ENCODE measurements at places on chromosomes 3 and 15.

- no peak for DNase-seq
Observed at GRCh38 chr3:160538895-160539294, 26.5 kb downstream of the KPNA4 start.

GRCh38 chr15:101372960-101373525 is 78.0 kb upstream of the SNRPA1 start:
- DNase-seq: no peak

GRCh38 chr3:7543294-7543880 is 682.5 kb downstream of the GRM7 start:
- no peak for DNase-seq

GRCh38 chr15:40336744-40337122 is 4.0 kb downstream of the CCDC9B start:
- no peak for DNase-seq

DNA sequence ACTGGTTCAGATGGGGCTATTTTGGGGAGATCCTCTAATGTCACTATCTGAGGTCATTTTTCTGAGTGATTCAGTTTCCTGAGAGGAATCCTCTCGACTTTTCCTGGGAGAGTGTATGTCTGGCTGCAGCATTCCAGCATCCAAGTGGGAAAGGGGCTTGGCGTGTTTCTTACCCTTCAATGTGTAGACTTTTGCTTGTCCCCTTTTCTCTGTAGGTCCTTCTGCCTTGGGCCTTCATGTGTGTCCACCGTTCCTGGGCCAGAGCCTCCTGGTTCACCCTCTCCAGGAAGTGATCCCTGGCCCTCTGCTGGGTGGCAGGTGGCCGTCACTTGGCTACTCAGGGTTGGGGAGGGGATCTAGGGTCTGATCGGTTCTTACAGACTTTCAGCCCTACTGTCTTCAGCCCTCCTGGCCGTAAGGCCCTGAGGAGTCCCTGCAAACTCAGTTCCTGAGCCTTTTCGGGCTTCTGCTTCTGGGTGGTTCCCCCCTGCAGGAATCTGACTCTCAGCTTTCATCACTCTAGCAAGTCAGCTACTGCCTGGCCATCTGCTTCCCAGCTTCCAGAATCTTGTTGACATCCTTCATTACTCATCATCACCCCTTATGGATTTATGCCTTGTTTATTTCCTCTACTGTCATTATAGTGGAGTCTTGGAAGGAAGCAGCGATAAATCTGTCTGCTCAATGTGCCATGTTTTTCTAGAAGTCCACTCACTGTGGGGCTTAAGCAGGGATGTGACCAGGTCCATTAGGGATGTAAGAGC is 36.5 kb downstream of the GOLGA6L10 start:
- DNase-seq: no peak

DNA sequence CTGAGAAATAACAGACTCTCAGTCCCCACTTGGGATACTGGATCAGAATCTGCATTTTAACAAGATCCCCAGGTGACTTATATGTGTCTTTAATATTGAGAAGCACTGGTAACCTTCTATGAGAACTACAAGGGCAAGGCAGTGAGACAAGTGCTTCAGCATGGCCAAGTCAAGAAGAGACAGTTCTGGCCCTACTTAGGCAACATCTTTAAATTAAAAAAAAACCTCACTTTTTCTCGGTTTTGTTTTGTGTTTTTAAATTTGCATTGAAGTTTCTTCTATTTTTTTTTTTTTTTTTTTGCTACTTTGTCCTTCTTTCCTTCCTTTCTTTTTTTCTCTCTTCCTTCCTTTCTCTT is 42.5 kb upstream of the SPTSSB start:
- DNase-seq: no peak

DNA sequence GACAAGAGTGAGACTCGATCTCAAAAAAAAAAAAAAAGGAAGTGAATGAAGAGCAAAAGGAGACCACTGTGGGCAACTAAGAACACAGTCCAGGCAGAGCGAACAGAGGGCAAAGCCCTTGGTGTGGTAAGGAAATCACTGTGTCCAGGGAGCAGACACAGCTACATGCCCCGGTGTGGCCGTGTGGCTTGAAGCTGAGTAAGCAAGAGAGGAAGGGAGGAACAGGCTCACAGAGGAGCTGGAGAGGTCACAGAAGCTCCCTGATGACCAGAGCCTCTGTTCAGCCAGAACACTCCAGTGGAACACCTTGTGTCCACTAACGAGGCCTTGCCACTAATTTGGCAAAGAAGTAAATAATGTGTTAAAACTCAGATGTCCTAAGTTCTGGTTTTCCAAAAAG is 60.6 kb upstream of the GATA2 start:
- no peak for DNase-seq

- no peak for DNase-seq
Observed at GRCh38 chr3:196793246-196793645, 53.6 kb downstream of the PAK2 start.

DNA sequence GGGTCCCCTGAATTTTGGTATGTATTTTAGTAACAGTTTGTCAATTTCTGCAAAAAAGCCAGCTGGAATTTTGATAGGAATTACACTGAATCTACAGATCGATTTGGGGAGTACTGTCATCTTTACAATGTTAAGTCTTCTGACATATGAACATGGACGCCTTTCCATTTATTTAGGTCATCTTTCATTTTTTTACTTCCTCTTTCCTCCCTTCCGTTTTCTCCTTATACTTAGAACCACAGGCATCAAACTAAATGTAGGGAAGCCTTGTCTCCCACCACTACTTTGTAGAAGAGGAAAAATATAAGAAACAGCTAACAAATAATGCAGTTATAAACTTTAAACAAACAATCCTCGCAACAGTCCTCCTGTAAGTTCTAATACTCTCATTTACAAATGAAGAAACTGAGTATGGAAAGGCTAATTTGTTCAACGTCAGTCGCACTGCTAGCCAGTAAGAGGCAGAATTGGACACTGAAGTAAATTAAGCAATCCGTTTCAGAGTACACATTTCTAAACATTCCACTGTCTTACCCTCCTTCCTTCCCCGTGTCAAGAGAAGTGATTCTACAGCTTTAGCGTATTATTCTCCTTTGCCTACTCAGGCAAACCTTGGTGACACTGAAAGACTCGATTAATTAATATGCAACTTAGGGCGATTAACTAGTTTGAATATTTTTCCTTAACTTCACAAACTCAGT is 25.6 kb downstream of the RHOA start:
- DNase-seq: no peak

DNA sequence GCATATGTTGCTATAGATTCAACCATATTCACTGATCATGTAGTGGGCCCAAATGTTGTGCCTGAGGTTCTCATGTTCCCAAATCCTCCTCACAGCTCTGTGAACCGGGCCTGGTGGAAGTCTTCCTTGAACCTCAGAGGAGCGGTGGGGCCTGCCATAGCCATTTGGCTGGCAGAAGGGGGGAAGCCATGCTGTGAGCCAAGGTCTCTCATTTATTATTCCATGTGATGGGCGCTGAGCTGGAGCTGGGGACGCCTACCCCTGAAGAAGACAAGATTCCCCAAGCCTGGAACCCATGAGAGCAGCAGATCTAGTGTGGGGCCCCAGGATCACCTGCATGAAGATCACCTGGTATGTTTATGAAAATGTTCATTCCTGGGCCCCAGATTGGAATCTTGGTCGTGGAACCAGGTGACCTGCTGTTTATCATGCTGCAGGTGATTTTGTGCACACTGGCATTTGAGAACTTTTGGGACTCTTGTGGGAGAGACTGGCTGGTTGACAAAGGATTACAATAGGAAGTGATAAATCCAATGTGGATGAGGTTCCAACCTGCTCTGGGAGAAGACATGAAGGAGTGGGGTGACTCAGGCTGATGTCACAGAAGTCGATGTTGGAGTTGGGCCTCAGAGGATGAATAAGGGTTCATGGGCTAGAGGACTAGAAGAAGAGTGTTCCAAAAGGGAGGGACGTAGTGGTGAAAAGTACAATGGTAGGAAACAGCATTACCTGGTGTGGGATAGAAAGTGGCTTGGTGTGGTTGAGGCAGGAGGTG is 102.1 kb downstream of the ASB7 start:
- DNase-seq: no peak

- DNase-seq: no peak
Observed at GRCh38 chr15:57827021-57827420, 120.5 kb downstream of the POLR2M start.

GRCh38 chr15:56982987-56983386 is 64.5 kb downstream of the TCF12 start:
- DNase-seq: no peak

- no peak for DNase-seq
Observed at GRCh38 chr3:43674345-43675085, 16.2 kb upstream of the ABHD5 start.

- no peak for DNase-seq
Observed at GRCh38 chr3:34381243-34381642, 582.8 kb downstream of the PDCD6IP start.

DNA sequence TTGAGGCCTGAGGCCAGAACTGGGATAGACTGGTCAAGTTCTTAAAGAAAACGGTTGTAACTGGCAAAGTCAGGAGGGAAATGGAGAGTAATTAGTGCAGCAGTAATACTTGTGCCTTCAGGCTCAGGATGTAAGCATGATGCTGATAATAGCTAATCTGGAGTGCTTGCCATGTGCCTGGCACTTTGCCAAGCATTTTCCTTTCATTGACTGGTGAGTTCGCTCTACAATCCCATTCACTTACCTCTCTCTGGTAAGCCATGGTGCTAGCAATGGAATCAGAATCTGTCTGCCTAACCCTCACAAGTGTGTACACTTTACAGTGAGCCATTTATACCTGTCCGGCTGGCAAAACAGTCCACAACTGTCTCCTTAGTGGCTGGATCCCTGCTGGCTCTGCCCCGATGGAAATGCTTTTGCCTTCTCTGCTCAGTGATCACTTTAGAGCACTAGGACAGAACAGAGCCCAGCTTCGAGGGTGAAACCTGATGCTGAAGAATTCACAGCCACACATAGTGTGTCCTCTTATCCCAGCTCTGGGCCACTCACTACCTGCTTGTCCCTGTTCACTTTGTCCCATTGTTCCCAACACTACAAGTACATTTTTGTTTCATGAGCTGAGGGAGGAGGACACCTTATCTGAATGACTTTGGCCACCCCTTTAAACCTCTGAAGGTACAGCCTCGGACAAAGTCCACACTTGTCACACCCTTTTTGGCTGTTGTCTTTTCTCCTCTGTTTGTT is 10.3 kb downstream of the CHP1 start:
- no peak for DNase-seq

GRCh38 chr15:55254916-55255679 is 34.5 kb downstream of the RAB27A start:
- no peak for DNase-seq

DNA sequence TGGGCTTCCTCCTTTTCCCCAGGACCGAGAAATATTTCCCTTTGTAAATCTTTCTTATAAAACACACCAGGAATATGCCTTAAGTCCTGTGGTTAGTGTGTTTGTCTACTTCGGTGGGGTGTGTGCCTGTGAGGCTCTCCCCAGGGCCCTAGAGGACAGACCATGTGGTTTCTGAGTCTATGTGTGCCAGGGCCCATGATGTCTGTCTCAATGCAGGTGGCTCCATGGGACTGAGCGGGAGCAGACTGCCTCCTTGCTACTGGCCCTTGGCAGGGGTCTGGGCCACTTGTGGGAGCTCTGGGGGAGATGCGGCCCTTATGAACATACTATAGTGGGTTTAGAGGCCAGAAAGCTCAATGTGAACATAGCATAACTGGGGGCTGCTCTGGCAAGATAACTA is 37.6 kb downstream of the SCN5A start:
- no peak for DNase-seq
